ENCODE measurements at places on chromosomes 2 and 18.

- peak; percentile 36 for DNase-seq
Observed at GRCh38 chr2:230824406-230824978, 40.2 kb upstream of the ITM2C start.

DNA sequence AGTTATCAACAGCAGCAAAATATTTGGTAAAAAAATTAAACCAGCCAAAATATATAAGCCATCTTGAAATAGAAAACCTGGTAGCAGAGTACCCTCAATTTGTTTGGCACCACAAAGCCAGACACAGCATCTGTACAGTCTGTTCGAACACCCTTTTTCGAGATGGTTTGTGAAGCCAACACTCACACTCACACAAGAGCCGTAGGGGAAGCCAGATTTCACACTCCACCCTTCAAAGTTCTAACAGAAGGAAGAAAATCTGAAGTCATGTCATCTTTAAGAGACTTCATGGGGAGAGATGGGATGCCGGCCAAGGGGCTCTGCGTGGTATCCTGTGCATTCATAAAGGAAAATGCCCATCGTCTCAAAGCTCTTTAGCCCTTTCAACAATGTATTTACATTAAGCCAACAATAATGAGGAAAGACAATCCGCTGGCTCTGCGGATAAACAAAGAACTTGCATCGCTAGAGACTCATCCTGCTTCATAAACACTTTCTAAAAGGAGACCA is 451.5 kb upstream of the CHST9 start:
- no peak for DNase-seq

GRCh38 chr2:172091761-172092566 is 6.7 kb downstream of the DLX1 start:
- no peak for DNase-seq

DNA sequence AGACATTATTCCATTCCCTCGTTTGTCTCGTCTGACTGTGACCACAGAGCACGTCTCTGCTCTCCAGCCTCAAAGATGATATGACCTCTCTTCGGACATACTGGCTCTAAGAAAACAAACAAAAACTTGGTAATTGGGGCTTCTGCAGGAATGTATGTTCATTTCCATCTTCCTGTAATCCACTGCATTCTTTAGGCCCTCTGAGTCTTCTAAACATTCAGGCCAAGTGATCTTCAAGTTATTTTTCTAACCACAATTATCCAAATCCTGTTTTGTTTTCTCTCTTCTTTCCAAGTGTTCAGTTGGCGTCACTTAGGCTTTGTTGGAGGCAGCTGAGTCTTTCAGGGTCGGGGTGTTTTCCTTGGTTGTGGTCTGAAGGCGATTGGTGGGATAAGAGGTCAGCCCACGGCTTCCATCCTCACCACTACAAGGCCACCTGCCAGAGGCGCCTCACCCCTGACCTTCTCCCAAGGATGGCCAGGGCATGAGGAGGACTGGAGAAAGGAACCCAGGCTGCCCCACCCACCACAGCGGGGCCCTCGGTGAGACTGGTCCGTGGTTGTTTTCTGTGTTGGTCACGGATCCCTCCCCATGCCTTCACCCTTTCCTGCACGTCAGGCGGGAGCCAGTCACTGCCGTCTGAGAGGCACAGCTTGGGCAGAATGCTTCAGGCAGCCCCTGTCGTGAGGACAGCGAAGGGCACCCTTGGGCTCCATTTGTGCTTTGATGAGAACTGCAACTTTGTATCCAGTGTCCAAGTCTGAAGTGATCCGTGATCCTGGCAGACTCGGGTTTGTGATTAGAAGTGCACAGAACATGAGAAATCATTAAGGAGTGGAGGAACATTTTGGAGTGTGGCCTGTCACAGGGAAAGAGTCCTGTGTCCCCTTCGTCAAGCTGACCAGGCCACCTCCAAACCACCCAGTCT is 88.6 kb upstream of the FHL2 start:
- DNase-seq, result no peak

- no peak for DNase-seq
Observed at GRCh38 chr2:241859017-241859435, 332 bp upstream of the PDCD1 start.

GRCh38 chr2:159714247-159714930 is 2.1 kb downstream of the MARCHF7 start:
- DNase-seq, result no peak

- DNase-seq, result no peak
Observed at GRCh38 chr2:218986148-218986761, 1.3 kb upstream of the FEV start.

- DNase-seq, result no peak
Observed at GRCh38 chr2:188523919-188524318, 232.2 kb downstream of the GULP1 start.

- DNase-seq, result no peak
Observed at GRCh38 chr2:69985688-69986087, 24.3 kb upstream of the ASPRV1 start.

- no peak for DNase-seq
Observed at GRCh38 chr18:58527285-58527951, 101.5 kb downstream of the ALPK2 start.

DNA sequence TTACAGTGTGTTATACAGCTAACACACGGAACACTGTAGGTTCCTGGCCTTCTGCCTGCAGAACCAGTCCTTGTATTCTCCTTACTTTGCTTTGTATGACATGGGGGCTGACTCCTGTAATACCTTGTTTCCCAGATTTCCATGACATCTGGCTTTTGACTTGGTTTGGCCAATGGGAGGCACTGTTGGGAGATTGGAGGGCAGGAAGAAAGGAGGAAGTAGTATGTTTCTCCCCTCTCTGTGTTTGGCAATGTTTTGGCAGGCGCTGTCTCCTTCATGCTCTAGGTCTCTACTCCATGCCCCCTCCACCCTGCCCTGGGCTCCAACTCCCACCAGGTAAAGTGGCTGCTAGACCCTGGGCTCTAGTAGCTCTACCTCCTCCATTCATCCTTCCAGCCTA is 331.1 kb upstream of the SLC14A2 start:
- no peak for DNase-seq

DNA sequence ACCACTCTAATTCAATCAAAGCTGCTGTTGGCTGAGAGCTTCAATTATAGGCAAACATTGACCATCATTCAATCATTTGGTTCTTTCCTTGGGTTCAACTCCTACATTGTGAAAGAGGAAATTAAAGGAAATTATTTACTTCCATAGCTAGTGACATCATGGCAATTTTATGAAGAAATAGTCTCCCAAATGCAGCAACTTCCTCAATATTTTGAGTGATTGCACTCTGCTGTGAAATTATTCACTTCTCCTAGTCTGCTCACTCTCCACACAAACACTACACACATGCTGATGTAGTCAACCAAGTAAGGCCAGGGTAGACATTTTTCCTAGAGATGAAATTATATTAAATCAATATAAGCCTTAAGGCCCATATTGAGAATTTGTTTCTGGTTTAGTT is 86.7 kb upstream of the NCKAP5 start:
- no peak for DNase-seq

DNA sequence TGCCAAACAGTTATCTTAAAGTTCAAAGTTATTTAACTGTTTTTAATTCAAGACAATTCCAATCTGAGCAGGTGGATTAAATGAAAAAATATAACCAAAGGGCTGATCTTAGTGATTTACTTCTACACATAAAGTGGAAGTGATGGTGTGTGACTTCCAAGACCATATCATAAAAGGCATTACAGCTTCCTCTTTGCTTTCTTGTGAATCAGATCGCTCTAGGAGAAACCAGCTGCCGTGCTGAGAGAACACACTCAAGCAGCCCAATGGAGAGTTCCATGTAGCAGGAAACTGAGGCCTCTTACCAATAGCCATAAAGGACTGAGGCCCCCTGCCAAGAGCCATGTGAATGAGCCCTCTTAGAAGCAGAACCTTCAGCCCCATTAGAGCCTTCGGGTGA is 197.4 kb downstream of the NBAS start:
- no peak for DNase-seq

DNA sequence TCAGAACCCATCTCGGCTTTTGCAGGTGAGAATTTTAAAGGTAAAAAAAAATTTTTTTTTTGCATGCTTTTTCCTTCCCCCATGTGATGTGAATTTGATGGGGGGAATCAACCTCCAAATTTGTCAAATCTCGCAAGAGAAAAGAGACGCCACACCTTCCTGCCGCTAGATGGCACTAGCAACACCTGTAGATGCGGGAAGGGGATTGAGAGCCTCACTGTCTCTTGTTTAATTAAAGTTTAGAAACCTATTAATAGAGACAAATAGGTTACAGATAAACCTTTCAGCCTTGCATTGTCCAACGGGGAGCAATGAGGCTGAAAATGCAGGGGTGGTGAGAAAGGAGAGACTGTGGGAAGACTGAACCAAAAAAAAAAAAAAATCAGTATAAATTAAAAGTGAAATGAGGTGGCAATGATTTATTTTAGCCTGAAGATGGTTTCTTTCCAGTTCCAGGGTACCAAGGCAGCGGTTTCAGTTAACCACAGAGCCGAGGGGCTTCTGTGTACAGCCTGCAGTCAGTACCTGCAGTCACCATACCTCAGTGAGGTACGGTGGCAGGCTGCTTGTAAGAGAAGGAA is 84.6 kb downstream of the NRP2 start:
- DNase-seq, result no peak

- no peak for DNase-seq
Observed at GRCh38 chr18:59514203-59514602, 155.1 kb upstream of the LMAN1 start.

GRCh38 chr2:239285071-239285931 is 115.5 kb downstream of the HDAC4 start:
- DNase-seq, result no peak

GRCh38 chr18:3688690-3689089 is 238.7 kb downstream of the TGIF1 start:
- no peak for DNase-seq

DNA sequence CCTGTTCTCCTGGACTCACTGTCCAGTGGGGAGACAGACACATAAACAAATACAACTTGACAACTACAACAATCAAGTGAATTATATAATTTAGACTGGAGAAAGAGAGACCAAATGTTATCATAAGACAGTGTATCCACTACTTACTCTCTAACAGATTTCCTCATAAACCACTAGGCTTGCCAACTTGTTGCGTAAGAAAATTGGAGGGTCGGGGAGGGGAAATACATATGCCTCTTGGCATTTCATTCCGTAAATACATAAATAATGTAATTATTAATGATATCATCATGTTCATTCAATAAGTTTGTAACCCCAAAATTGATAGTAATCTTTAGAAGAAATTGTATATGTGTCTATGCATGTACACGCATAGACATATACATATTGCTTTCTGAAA is 14.9 kb downstream of the RAB6D start:
- no peak for DNase-seq
